ENCODE measurements at places on chromosomes 3 and 15.

- no peak for DNase-seq
Measured at GRCh38 chr3:65595222-65596028, 443.3 kb downstream of the MAGI1 start.

DNA sequence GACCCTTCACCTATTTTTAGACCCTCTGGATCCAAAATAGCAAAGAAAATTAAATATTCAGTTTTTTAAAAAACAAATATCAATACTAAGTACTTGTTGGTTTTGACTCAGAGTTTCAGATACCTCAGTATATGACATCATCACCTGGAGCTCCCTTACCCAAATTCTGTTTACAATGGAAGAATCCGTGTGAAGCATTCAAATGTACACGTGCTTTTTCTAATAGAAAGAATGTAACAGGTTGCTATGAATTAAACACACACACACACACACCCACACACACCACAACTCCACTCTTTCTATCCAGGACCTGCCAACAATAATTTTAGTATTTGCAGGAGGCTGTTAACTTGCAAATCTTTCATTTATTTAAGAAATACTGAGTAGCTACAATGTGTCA lies 221.8 kb downstream of the THRB start:
- no peak for DNase-seq

- DNase-seq = no peak
Measured at GRCh38 chr3:36175916-36176461, 204.3 kb upstream of the STAC start.

- no peak for DNase-seq
Measured at GRCh38 chr3:98800401-98800800, 37.3 kb downstream of the ST3GAL6 start.

GRCh38 chr3:11655196-11655928 lies 11.6 kb upstream of the VGLL4 start:
- DNase-seq = no peak

GRCh38 chr3:143831994-143832393 lies 16.3 kb downstream of the SLC9A9 start:
- no peak for DNase-seq

DNA sequence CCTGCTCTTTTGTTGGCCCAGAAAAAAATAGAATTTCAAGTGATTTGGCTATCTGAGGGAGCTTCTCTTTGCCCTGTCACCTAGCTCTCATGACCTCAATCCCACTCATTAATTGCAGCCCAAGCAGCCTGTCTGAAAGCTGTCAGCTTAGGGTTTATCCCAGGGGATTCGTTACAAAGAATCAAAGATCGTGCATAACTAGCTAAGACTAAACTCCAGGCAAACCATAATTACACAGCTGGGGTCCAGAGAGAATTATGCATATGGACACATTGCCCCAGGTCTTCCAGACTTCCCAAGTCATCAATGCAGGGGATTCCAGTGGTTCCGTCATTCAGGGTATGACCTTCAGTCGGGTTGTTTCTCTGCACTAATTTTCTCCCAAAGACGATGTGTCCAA lies 91.6 kb upstream of the CBLB start:
- no peak for DNase-seq

DNA sequence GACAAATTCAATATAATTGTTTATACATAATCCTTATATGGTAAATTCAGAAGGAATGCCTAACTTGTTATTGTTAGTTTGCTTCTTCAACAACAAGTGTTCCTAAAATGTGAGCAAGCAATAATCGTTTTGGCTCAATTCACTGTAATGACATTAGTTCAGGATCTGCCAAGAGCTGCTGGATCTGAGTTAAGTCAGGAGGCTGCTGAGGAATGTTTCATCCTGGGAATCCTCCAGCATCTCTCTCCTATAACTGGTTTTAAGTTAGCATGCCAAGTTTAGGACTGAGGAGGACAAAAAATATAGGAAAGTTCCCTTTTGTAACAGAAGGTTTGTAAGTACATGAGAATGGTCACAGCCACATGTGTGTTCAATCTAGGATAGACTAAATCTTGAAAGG lies 4.9 kb upstream of the GTF2A2 start:
- peak; percentile 23 for DNase-seq

DNA sequence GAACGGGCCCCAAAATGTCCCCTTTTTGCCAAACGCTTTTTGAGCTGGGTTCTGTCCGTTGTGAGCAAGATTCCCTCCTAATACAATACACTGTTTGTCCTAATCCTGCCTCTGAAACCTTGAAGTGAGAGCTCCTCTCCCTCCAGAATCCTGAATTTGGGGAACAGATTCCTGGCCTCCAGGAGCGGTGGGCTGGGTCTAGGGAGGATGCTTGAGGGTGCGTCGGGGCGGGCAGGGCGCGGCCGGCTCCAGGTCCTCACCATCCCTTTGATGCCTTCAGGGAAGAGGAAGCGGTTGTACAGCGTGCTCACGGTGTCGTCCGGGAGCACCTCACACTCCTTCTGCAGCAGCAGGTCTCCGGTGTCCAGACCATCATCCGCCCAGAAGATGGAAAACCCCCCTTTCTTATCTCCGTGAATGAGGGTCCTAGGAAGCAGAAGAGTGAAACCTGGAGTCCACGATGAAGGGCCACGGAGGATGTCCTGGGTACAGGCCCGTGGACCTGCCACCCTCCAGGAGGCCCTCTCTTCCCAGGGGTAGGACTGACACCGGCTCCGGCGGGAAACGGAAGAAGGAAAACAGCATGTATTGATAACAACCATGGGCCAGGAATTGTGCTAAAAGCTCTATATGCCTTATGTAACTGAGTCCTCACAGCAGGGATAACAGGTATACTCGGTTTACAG lies 23.2 kb downstream of the ALDH1L1 start:
- DNase-seq = no peak

GRCh38 chr3:122430371-122430770 lies 14.5 kb upstream of the WDR5B start:
- no peak for DNase-seq

DNA sequence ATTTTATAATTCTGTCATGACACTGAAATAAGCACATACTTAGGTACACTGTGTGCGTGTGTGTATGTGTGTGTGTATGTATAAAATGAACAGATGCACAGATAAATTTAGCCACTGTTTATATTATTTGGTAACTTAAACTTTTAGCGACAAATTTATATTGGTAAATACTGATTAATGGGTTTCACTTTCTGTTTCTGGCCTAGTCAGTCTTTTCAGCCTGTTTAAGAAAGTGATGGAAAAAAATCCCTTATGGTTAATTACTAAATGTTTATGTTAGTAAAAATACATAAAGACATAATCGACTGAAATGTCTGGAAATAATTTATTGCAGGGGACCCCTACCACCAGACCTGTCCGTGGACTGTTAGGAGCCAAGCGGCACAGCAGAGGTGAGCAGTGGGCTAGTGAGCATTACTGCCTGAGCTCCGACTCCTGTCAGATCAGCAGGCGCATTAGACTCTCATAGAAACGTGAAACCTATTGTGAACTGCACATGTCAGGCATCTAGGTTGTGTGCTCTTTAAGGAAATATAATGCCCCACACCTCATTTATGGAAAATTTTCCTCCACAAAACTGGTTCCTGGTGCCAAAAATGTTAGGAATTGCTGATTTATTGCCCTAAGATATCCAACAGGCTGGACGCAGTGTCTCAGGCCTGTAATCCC lies 717.4 kb downstream of the SI start:
- DNase-seq = no peak

DNA sequence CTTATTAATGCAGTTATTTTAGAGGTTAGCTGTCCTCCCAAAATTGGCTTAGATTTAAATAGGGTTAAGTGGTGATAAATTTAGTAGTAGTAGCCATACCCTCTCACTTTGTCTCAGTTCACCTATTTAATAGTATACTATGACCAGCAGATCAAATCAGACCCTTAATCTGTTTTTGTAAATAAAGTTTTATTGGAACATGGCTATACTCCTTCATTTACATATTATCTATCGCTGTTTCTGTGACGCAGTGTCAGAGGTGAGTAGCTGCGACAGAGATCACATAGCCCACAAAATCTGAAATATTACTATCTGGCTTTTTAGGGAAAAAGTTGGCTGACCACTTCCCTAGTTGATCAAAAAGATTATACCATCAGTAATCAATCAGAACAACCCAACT lies 113.2 kb downstream of the FILIP1L start:
- DNase-seq = no peak

- no peak for DNase-seq
Measured at GRCh38 chr3:2554656-2555055, 456.0 kb downstream of the CNTN4 start.

DNA sequence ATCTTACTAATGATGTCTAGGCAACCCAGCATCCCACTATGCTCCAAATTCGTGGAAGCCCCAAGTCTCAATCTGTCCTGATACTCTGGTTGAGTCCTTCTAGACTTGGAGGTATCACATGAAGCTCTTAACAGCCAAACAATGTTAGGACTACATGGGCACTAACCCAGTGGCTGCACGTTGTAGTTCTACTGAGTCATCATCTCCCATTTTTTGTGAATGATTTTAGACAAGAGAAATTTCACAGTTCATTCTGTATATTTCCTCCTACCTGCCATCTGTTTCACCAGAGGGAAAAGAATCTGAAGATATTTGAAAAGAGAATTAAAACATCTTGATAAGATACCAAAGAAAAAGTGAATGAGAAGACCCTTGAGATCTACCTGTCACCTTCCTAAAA lies 9.8 kb upstream of the WWTR1 start:
- DNase-seq = no peak

DNA sequence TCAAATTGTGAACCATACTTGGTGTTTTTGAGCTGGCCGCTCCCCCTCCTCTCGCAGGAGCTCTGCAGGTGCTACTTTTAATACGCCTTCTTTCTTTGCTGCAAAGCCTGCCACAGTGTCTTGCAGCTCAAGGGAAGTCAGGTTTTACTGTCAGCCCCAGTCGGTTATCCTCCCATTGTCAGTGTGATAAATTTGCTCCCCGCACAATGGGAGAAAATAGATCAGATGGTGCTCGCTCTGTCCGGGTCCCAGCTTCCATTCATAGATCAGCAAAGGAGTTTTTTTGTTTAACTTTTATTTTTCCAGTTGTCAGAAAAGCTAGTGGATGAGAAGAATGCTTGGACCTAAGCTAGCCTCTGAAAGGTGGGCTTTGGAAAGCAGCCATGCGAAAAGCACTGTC lies 207.7 kb downstream of the RYR3 start:
- DNase-seq = no peak

DNA sequence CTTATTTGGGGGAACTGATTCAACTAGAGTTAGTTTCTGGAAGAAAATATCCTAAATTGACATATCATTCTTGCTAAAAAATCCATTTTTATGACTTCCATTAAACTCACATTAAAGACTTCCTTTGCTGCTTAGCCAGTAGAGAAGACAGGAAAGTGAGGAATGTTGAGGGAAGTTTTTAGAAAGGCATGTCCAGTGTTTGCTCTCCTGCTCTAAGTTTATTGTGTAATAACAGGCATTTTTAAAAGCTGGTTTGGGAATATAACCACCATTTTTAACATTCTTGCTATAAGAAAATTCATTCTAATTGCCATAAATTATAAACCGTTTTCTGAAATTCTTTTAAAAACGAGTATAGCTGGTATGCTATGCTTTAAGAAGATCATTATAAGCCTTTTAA lies 428.0 kb downstream of the RAP2B start:
- peak; percentile 18 for DNase-seq

- no peak for DNase-seq
Measured at GRCh38 chr15:26065723-26066122, 202.6 kb upstream of the ATP10A start.

DNA sequence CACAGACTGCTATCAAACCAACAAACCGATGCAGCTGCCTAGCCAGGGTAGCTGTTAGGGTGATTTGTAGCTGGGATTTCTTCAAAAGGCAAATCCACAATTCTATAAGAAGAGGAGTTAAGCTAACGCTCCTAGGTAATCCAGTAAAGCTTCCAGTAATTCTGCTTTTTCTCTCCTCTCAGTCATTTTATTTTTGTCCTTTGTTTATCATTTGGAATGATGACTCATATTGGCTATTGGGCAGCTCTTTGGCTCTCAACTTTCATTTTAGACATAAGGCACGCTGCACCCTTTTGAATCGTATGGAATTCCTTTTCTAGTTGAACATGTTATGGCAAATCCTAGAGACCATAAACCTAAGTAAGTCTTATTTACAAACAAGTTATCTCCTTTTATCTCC lies 53.2 kb upstream of the PPARG start:
- no peak for DNase-seq

- no peak for DNase-seq
Measured at GRCh38 chr3:45881078-45882022, 5.0 kb upstream of the CCR9 start.

- no peak for DNase-seq
Measured at GRCh38 chr3:48596157-48596556, 1.0 kb upstream of the COL7A1 start.

DNA sequence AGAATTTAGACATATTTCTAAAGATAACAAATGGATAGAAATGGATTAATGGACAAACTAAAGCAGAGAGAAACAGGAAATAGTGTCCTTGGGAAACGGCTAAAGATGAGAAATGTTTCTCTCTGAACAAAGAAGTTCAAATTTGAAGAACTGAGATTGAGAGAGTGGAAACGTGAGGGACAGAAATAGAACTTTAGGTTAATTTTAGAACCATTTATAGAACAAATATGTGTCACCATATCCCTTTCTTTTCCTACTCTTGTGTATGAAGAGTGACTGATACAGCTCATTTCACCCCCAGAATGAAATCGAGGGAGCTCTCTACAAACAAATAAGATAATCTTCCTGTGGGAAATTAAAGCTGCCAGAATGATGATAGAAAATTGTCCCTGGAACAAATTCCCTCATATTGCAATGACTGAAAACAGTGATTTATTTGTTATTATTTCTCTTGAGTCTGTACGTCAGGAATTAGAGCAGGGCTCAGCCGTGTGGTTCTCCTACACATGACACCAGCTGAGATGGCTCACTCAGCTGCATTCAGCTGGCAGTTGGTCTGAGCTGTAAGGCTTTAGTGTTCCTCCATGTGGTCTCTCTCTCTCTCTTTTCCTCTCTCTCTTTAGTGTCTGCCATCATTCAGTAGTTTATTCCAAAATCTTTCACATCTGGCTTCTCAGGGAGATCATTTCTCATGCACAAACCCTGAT lies 46.6 kb upstream of the ARPP21 start:
- DNase-seq = no peak

GRCh38 chr3:131397889-131398288 lies 16.3 kb downstream of the NUDT16 start:
- no peak for DNase-seq

- DNase-seq = no peak
Measured at GRCh38 chr15:70192490-70192889, 94.8 kb upstream of the TLE3 start.

All from AG09309 (cell line).